ENCODE measurements at places on chromosomes 7 and 10.
A peak's percentile ranks its signal among the peaks of the same experiment; 100 is the strongest.

- no peak for DNase-seq
Observed at GRCh38 chr10:126218778-126219649, 169.3 kb downstream of the ADAM12 start.

DNA sequence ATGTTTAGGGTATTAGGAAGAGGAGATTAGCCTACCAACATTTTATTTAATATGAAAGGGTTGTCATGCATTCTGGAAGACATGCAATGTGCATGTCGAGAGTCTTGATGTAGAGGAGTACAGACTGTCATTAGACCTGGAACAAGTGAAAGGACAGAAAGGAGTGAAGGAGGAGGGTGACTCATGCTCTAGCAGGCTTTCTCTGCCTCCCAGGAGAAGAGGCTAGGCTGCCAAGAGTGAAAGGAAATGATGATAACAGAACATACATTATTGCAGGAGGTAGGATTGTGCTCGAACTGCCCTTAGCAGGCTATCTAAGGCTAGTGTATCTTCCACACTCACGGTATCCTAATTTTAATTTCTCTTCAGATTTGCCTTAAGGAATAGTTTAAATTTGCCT, 228.8 kb downstream of the EXOC4 start:
- DNase-seq, result no peak

DNA sequence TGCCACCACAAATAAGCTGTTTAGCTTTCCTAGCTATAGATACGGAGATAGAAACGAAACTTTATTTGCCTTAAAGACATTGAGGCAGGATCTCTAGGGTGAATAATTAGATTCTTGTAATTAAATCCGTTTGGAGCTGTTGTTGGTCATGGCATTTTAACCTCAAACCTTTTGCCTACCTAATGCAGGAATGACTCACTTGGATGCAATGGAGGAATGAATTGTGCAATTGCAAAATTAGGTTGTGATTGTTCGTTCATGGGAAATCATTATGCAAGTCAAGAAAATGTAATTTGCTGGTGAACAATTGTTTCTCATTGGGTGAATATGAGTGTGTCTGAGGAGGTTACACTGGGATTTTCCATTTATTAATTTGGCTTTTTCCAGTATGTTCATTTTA, 703.5 kb downstream of the GATA3 start:
- DNase-seq, result no peak

- peak; percentile 36 for DNase-seq
Observed at GRCh38 chr10:100969187-100970075, at the start of gene SEMA4G. Gene SEMA4G, plus strand, starts transcription at chr10:100969504. Its CDS starts 3,409 bp downstream, at chr10:100972913.

DNA sequence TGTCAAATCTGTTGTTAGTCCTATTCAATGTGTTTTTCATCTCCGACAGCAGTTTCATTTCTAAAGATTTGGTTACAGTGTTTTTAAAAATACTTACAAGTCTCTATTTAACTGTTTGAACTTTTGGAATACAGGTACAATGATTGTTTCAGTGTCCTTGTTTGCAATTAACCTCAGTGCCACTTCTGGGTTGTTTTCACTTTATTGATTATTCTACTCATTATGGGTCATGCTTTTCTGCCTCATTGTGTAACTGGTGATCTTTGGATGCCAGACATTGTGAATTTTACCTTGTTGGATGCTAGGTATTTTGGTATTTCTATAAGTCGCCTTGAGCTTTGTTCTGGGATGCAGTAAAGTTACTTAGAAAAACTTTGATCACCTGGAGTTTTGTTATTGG, 331.3 kb downstream of the AUTS2 start:
- no peak for DNase-seq

GRCh38 chr7:151517601-151518104, 2.0 kb downstream of the RHEB start:
- DNase-seq, result no peak

DNA sequence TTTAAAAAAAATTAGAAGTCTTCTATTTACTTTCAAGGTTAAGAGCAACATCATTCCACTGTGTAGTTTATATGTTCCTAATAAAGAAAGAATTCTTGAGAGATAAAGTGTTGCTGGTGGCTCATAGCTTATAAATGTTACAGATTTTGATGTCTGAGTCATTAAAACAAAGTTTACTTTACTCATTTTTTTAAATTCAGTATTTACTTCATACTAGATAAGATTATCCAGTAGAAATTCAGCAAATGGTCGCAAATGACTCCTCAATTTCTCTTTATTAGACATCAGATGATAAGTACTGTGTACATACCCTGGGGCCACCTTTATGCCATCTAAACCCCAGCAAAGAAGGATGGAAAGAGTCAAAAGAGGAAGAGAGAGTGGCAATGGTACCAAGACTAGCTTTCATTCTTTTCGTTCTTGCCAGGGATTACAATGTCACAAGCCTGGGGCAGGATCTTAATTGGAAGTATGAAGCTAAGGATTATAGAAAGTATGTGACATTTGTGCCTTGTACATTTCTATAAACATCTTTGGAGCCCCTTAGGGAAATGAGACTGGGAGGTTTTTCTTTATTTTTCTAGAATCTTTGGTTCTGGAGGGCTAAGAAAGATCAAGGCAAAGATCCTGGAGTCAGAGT, 206.1 kb downstream of the CHRM2 start:
- no peak for DNase-seq

GRCh38 chr7:147805996-147806576, 784.5 kb upstream of the C7orf33 start:
- no peak for DNase-seq

- no peak for DNase-seq
Observed at GRCh38 chr10:59240582-59241183, 64.2 kb downstream of the PHYHIPL start.
